ENCODE measurements at places on chromosomes 7 and 10.

- no peak for DNase-seq
These were observed 68.9 kb downstream of the EBLN1 start for GRCh38 chr10:22148961-22149360.

GRCh38 chr7:81408728-81409127 is 361.1 kb downstream of the HGF start:
- DNase-seq = no peak

- no peak for DNase-seq
These were observed 257.3 kb downstream of the TRIL start for GRCh38 chr7:28700790-28701203.

DNA sequence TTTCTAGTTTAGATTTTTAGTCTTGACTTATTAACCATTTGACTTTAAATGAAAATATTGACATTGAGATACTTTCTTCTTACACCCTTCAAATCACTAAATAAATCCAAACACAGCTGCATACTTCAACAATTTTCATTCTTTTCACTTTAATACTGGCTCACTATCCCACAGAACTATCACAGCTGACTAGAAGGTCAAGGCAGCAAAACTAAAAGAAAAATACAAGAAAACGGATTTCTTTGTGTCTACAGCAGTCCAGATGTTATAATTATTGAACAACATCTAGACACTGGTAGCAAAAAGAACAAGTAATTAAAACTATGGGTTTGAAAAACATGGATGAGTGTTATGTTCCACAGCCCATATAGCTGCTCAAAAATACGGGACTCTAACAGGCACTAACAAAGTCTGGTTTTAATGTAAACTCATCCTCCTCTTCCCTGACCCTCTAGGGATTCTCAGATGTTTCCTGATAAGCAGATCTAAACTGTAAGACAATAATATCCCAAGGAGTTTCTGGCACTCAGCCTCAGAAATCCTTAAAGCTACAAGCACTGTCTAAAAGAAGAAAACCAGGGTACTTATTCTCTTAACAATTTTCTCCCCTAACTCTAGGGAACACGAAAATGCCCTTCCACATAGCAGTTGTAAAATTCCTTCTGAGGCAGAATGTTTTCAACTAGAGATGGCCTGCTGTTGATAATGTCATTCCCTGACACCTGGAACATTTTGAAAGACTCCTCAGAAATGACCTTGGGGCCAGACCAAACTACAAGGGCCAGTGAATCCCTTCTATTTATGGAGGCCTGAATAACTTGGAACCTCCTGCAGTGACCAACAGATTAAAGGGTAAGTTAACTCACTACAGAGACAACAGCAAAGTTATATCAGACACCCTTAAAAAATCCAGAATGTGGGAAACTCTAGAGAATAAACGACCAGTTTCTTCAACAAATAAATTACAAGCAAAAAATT is 12.8 kb downstream of the DNMBP start:
- no peak for DNase-seq

- DNase-seq = no peak
These were observed 110.6 kb downstream of the ITGB8 start for GRCh38 chr7:20441346-20441745.

GRCh38 chr7:127828843-127829500 is 177.0 kb downstream of the SND1 start:
- DNase-seq = no peak

GRCh38 chr7:64599359-64599758 is 36.5 kb upstream of the ZNF680 start:
- DNase-seq = no peak

GRCh38 chr7:55048221-55048859 is 29.5 kb downstream of the EGFR start:
- DNase-seq = no peak

DNA sequence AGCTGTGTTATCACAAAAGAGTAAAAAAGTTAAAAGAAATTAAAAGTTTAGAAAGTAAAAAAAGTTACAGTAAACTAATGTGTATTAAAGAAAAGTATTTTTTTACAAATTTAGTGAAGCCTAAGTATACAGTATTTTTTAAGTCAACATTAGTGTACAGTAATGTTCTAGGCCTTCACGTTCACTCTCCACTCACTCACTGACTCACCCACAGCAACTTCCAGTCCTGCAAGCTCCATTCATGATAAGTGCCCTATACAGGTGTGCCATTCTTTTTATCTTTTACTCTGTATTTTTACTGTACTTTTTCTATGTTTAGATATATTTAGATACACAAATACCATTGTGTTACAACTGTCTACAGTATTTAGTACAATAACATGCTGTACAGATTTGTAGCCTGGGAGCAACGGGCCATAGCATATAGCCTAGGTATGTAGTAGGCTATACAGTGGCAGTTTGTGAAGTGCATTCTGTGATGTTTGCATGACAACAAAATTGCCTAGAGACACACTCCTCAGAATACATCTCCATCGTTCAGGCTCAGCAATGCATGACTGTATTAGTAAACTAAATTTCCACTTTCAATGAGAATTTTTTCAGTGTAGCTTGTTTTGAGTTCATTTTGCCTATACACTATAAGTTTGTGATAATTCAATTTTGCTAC is 539.9 kb upstream of the C7orf33 start:
- DNase-seq = no peak

DNA sequence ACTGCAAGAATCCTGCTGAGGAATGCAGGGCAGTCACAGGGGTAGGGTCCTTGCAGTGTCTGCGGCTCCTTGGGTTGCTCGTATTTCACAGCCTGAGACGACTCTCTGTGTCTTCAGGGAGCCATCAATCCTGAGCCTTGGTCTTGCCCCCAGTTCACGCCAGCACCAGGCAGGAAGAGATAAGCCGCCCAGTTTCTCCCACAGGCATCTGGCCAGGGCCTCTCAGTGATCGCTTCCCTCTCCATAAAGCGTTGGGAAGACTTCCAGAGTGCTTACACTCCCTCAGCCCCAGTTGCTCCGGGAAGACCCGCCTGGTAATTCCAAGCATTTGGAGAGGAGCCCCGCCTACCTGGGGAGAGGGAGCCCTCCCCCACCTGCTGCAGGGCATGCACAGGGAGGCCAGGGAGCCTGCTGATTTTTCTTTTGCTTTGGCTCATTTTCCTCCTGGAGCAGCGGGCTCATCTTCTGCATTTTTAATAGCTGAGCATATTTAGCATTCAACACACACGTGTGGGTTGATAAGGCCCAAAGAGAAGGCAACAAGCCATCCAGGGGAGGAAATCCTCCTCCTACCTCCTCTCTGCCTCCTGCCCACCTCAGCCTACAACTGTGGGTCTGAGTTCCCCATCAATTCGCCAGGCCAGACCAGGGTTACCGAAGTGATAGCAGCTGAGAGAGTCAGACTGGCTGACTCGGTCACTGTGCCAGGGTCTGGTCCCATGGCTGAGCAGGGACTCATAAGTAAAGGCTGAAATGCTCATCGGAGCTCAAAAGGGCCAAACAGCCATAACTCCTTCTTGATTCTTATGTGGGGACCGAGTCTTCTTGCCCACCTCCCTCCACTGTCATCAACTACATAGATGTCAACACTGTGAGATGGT is 74.4 kb upstream of the EFCAB10 start:
- no peak for DNase-seq

Measured in stimulated activated CD4-positive, alpha-beta T cell treated with anti-CD3 and anti-CD28 coated beads, Interleukin-1b, Interleukin-23, amount 100 ng/mL, for 24 hours (primary cell).